Motor neuron (in vitro differentiated cells): ENCODE measurements at places on chromosomes 16 and 17. TPM values are rescaled to one million over a fixed set of nuclear protein-coding genes. Genes with fewer than 3 reads are reported as not detected.

- ATAC-seq, result no peak
These were observed 232.0 kb upstream of the GSE1 start for GRCh38 chr16:85380905-85381737.

DNA sequence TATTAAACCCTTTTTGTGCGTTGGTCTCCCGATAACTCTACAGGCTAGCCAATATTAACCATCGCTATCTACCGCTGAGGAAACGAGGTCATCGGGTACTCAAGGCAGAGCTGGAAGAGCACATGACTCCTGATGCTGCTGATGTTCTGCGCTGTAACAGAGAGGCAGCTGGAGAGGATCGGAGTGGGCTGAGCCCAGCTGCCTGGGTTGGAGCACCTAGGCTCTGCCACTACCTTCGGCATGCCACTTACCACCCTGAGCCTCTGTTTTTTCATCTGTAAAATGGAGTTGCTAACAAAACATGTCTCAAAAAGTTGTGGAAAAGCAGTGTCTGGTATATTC is 432 bp upstream of the SLC46A1 start:
- ATAC-seq, result no peak

DNA sequence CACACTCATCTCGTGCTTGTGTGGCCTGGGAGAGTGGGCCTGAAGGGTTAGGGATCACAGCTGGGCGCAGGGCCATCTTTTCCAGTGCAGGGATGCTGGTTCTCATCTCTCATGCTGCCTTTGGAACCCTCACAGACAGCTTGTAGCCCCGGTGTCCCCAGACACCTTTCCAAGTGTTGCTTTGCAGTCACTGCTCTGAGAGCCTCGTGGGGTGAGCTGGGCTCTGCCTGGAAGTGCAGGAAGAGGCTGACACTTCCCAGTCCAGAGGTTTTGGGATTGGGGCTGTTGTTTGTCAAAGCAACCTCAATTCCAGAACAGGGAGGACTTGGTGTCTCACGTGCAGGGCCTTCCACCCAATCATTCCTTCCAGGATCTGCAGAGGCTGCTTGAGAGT is 28.2 kb downstream of the TBX4 start:
- no peak for ATAC-seq

The CLDN7 gene
- total RNA-seq, result 0.38 and 0.50 TPM in 2 replicates

The HSPB9 gene
- total RNA-seq, result 0.83 and 0.84 TPM in 2 replicates

The ABCC1 gene
- total RNA-seq, result 46.4 and 46.6 TPM in 2 replicates

- no peak for ATAC-seq
These were observed 220.5 kb downstream of the PARN start for GRCh38 chr16:14409563-14409962.

DNA sequence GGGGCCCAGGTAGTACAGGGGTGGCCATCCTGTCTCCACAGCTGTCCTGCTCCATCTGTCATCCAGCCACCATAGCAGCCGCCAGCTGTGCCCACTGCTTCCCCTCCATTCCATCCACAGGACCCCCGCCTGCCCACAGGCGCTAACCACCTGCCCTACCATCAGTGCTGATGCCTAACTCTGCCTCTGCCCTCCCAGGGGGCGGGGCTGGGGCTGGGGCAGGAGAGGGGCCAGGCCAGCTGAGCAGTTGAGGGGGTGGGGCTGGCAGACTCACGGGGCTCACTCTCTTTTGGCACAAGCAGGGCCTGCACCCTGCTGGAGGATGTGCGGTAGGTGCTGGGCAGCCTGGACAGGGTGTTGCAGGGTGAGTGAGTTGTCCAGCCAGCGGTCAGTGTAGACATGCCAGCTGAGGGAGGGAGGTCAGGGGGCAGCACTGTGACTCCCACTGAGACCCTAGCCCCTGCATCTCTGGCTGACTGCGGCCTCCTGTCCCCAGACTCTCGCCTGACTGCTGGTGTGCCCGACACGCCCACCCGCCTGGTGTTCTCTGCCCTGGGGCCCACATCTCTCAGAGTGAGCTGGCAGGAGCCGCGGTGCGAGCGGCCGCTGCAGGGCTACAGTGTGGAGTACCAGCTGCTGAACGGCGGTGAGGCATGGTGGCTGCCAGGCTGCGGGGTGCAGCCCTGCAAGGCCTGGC is 9.6 kb downstream of the GALK1 start:
- peak; percentile 15 for ATAC-seq

DNA sequence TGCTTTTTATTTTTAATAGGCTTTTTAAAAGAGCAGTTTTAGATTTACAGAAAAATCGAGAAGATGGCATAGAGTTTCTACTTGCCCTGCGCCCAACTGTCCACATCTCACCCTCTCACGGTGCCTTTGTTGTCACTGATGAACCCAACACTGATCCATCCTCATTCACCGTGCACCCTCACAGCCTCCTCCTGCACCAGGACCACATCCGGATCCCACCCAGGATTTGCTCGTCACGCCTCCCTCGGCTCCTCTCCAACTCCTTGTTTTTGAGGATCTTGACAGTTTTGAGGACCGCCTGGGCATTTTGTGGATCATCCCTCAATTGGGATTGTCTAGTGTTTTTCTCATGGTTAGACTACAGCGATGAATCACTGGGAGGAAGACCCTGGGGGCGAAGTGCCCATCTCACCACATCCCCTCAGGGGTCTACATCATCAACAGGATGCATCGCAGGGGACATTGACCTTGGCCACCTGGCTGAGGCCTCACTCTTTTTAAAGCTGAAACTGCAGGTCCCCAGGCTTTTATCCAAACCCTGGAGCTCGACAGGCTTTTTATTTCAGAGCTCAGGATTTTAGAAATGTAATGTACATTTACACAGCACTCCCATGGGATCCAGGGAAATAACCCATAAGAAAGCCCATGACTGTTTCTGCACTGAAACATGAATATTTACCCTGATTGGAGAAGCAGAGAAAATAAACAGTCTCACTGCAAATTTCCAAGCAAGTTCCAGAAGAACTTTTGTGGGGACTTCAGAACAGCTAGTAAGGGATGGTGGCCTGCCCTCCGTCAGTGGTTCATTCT is 71.8 kb upstream of the ZNF469 start:
- no peak for ATAC-seq

The EMP2 gene
- 1.3 and 1.5 TPM in 2 replicates for total RNA-seq

DNA sequence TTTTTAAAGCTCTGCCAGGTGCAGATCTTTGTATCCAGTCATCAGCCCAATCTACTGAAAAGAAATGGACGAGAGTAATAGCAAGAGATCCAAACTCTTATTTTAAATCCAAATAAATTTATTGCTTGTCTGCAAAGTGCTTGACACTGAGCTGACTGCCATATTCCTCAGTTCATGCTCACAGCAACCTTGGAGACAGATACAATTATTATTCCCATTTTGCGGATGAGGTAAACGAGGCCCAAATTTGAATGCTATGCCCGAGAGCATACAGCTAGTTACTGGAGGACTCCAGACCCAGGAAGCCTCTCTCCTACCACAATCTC is 620 bp downstream of the NOB1 start:
- ATAC-seq, result no peak

The SOX9 gene
- 9.3 and 10.3 TPM in 2 replicates for total RNA-seq

DNA sequence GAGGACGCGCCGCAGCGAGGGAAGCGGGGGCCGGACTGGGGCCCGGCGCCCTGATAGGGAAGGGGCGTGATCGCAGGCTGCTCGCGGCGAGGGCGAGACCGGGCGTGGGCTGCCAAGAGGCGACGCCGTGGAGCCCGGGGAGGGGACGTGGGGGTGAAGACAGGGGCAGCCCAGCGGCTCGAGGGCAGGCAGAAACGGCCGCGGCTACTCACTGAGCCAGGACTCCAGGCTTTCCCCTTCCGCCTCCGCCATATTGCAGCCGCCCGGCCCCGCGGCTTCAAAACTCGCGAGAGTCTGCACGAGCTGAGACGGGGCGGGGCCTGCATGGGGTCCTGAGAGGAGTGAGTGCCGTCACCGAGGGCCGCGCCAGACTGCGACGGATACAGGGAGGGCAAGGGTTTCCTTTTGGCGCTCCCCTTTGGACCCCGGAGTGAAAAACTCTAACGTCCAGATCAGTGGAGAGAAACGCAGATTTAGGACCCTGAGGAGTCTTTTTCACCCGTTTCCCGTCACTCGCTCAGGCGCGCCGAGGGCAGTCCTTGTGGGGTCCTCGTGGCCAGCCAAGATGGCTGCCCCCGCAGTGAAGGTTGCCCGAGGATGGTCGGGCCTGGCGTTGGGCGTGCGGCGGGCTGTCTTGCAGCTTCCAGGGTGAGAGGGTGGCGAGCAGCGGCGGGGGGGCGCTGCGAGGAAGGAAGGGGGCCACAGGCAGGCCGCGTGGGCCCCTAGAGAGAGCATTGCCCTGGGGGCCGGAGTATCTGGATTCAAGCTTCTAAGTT is at the start of the genes GGA3 and MRPS7:
Gene GGA3 (minus strand): TSS at position 271 of the 776 bp plus-strand sequence. CDS start 19 bp downstream, at position 252.
Gene MRPS7 (plus strand): TSS at position 544 of the 776 bp plus-strand sequence. CDS start 22 bp downstream, at position 566.
- peak; percentile 96 for ATAC-seq

The ERBB2 gene
- 6.2 and 7.0 TPM in 2 replicates for total RNA-seq

The HOXB8 gene
- total RNA-seq, result 0.27 and 0.81 TPM in 2 replicates

DNA sequence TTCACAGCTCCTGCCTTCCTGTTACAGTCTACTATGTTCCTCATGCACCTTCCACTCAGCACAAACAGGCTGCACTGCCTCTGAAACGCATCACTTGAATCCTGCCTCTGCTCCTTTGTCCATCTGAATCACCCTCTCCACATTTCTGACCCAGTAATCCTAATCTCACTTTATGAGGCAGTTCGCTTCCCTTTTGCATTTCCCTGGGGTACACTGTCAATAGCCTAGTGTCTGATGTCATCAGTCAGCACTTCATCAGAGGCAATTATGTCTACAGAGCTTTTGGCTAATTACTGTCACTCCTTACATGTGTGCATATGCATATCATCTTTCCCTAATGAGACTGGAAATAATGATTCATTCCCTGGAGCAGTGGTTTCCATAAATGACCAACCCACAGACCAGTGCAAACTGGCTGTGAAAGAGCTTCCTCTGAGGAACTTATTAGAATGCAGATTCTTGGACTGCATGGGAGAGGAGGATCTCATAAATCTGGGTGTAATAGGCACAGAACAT is 23.6 kb downstream of the CA4 start:
- ATAC-seq, result peak; percentile 90

DNA sequence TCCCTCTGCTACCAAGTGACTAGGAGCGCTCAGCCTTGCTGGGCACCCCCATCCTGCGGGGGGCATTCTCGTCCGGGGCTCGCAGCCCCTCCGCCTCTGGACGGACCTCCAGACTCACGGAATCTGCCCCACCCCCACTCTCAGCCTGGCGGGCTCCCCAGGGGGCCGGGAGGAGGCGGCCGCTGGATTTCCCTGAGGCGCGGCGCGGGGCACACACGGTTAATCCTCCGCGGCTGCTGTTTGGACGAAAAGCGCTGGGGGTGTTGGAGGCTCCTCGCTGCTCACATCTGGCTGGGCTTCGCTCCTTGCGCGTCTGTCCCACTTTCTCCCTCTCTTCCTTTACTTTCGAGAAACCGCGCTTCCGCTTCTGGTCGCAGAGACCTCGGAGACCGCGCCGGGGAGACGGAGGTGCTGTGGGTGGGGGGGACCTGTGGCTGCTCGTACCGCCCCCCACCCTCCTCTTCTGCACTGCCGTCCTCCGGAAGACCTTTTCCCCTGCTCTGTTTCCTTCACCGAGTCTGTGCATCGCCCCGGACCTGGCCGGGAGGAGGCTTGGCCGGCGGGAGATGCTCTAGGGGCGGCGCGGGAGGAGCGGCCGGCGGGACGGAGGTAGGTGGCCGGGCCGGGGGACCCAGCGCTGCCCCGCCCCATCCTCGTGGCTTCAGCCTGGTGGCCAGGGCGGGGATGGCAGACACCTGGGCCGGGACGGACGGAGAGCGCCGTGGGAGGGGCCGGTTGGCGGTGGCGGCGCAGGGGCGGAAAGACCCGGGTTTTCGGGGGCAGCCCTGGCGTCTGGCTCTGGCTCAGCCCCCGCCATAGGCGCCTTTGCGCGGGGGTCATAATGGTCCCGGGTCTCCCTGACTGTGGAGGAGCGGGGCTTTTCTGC is at the start of gene C1QTNF1:
Gene C1QTNF1 (plus strand): TSS at position 284 of the 886 bp plus-strand sequence. CDS start 19,800 bp downstream, outside the sequence.
- ATAC-seq, result peak; percentile 42

DNA sequence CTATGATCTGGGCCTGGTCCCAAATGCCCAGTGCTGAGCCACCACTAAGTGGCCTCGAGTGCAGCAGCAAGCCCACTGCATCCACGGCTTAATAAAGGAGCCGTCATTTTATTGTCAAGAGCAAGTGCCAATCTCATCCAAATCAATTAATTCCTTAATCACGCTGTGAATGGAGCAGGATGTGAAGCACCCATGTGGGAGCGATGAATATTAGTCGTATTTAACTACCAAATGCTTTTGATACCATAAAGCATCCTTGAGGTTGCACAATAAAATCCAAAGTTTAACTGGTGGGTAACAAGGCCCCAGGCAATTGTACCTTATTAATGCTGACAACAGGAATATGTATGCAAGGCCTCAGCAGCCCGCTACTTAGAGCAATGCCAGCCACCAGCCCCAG is 226.0 kb upstream of the C16orf82 start:
- ATAC-seq, result no peak

GRCh38 chr17:66813296-66813695 is 21.6 kb upstream of the CACNG5 start:
- ATAC-seq, result no peak

DNA sequence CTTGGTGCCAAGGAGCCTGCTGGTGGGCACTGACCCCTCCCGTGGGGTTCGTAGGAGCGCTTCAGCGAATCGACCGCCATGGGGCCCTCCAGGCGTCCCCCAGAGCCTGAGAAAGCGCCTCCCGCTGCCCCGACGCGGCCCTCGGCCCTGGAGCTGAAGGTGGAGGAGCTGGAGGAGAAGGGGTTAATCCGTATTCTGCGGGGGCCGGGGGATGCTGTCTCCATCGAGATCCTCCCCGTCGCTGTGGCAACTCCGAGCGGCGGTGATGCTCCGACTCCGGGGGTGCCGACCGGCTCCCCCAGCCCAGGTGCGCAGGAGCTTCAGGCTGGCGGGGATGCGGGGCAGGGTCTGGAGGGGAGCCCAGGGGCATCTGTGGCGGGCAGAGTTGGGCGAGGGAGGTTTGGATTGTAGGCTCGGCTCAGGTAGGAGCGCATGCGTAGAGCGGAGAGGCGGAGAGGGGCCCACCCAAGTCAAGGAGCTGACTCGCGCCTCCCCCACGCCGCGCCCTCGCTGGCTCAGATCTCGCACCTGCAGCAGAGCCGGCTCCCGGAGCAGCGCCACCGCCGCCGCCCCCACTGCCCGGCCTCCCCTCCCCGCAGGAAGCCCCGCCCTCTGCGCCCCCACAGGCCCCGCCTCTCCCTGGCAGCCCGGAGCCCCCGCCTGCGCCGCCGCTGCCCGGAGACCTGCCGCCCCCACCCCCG is 19.8 kb downstream of the FMNL1 start:
- peak; percentile 87 for ATAC-seq

- ATAC-seq, result no peak
These were observed 1.6 kb downstream of the SEPTIN1 start for GRCh38 chr16:30380803-30381208.

The CDT1 gene
- 0.32 and 0.71 TPM in 2 replicates for total RNA-seq

The TP53TG3 gene
- 0.30 and 0.63 TPM in 2 replicates for total RNA-seq

The ENPP7 gene
- total RNA-seq, result 0.26 TPM in 1 of 2 replicates, not detected in the other

GRCh38 chr17:49931416-49932137 is 37.4 kb upstream of the DLX4 start:
- no peak for ATAC-seq

GRCh38 chr16:63244631-63245030 is 1208.4 kb upstream of the CDH8 start:
- peak; percentile 31 for ATAC-seq

The CCL7 gene
- not detected in 2 replicates for total RNA-seq

The COX6A2 gene
- total RNA-seq, result not detected in 2 replicates

The SOX8 gene
- 0.51 and 0.54 TPM in 2 replicates for total RNA-seq

The HLF gene
- total RNA-seq, result 0.40 and 0.54 TPM in 2 replicates

The DNAAF1 gene
- 1.9 and 2.1 TPM in 2 replicates for total RNA-seq

GRCh38 chr17:40418428-40418706 is 671 bp upstream of the TOP2A start:
- ATAC-seq, result no peak

The CDRT15 gene
- total RNA-seq, result 1.3 and 1.4 TPM in 2 replicates

The FGF11 gene
- total RNA-seq, result 12.2 and 14.2 TPM in 2 replicates
